ENCODE measurements at places on chromosomes 5 and 9.

GRCh38 chr5:31976169-31976568 lies 197.9 kb downstream of the GOLPH3 start:
- no peak for DNase-seq

DNA sequence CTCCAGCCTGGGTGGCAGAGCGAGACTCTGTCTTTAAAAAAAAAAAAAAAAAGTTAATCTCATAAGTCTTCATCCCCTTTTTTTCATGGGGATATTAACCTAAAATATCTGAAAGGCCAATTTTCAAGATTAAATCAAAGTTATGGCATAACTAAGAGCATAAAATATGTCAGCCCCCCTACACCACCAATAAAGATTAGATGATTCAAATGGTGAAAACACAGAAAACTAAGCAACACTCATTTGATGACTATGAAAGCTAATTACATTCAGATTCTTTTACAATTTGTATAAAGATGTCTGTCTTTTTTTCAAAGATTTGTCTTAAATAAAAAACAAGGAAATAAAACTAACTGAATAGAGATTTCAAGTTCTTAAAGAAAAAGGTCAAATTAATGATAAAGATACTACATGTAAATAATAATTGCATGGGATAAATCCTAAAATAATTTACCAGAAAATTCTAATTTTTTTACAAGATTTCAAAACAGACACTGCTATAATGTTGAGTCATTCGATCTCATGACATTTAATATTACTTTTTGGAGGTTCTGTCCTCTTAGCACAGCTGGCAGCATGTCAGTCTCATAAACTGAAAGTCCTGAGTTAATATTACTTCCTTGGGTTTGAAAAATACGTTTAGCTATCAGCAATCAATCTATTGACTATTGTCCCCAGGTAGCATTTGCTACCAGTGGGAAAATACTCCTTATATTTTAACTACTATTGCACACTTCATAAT lies 112.9 kb downstream of the KIAA0825 start:
- DNase-seq = no peak

- no peak for DNase-seq
Observed at GRCh38 chr5:176901260-176902101, 2.3 kb upstream of the HK3 start.

DNA sequence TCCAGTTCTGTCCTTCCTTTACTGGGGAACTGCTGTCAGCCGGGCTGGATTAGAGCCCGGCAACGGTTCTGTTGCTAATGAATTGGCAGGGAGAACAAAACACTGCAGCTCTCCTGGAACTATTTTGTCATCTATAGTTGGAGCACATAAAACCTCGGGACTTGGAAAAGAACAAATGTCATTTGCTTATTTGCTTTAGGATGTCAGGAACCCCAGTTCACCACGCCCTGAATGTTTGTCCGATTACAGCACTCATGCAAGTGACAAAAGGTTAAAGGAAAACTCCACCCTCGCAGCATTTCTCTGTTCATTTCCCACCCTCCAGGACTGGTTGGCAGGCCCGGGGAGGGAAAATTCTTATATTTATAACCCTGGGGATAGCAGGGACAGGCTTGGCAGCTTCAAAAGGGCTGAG lies 66.4 kb upstream of the PLPP1 start:
- DNase-seq = peak; percentile 88

DNA sequence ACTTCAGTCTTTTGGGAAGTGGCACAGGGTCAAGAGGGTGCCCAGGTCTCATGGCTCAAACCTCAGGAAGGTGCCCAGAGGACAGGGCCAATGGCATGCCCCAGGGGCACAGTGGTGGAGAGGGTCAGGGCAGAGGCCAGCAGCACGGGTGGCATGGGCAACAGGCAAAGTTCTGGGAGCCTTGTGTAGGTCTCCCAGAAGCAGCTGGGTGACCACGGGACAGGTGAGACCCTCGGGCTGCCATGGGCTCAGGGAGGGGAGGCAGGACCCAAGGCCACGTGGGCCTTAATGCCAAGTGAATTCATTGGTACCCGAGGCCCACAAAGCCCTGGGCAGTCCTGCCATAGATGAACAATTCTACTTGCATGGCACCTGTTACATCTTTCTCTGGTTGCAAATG lies 72.4 kb upstream of the ADAMTS2 start:
- DNase-seq = no peak

GRCh38 chr5:36522746-36523065 lies 83.7 kb upstream of the SLC1A3 start:
- no peak for DNase-seq

DNA sequence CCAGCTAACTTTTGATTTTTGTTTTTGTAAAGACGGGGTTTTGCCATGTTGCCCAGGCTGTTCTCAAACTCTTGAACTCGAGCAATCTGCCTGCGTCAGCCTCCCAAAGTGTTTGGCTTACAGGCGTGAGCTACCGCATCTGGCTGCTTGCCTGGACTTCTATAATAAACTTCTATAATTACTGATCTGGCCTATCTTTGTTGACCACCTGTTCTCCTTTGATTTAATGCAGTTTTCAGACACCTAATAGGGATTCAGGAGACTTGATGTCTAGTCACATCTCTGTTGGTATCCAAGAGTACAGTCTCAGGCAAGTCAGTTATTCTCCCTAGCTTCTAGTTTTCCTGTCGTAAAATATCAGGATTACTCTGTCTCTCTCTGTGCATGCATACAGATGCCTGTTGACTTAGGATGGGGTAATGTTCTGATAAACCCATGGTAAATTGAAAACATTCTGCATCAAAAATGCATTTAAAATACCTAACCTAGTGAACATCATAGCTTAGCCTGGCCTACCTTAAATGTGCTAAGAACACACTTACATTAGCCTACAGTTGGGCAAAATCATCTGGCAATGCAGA lies 51.5 kb upstream of the NR3C1 start:
- DNase-seq = no peak

DNA sequence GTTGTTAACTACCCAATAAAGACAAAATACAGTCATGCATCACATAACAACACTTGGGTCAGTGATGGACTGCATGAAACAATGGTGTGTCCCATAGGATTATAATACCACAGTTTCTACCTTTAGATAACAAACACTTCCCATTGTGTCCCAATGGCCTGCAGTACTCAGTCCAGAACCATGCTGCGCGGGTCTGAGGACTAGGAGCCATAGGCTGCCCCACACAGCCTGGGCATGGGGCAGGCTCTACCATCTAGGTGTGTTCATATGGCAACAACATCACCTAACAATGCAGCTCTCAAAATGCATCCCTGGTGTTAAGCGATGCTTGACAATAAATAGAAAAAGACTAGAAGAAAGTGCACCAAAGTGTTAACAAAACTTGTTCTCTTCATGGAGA lies 6.8 kb downstream of the IPPK start:
- no peak for DNase-seq

- DNase-seq = peak; percentile 48
Observed at GRCh38 chr5:95794070-95794516, 28.4 kb downstream of the GLRX start.

DNA sequence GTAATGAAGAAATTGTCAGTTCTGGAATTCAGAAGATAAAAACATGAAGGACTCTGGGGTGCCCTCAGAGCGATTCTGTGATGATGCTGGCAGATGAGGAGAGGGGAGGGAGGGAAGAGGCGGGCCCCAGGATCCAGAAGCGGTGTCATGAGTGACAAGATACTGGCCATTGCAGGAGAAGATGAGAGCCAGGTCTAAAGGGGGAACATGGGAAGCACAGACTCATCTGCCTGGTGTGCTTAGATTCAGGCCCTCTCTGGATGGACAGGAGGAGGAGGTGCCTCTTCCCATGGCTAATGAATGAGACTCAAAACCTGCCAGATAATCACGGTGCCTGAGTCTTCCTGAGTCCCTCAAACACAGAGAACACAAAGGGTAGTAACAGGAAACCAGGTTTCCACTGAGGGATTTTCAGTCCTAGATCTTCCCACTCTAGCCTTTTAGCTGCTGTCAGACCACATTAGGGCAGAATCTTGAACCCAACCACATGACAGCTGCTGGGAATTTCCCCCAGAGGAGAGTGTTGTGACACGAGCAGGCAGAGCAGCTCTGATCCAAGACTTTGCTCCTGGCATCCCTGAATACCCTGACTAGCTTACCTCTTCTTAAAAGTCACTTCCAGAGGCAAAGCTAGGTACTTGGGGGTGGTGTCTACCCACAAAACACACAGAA lies 28.2 kb upstream of the HSPA9 start:
- peak; percentile 48 for DNase-seq

DNA sequence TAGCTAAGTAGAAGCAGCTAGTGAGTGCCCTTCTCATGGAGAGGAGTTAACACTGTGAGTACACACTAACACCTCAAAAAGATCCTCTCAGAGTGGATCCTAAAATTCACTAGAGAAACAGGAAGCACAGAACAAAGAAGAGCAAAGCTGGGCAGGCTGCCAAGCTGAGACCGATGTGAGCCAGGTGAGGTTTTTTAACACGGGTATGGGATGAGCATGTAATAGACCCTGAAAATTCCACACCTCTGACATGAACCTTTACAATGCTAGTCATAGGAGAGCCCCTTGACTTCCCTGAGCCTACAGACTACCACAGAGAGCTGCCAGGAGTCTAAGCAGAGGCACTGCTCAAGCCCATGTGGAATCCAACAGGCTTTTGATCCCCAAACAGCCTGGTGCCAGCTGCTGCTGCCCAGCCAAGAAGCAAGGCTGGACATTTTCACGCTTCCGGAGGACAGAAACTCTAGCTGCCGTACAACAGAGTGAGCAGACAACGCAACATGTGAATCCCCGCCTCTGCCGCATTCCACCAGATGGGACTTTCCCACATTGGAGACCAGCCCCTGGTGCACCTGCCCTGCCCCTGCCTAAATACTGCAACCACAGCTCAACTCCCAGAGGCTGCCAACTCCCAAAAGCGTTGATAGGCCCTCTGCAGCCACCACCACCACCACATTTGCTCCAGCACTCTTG lies 280.8 kb downstream of the CDH10 start:
- DNase-seq = no peak

DNA sequence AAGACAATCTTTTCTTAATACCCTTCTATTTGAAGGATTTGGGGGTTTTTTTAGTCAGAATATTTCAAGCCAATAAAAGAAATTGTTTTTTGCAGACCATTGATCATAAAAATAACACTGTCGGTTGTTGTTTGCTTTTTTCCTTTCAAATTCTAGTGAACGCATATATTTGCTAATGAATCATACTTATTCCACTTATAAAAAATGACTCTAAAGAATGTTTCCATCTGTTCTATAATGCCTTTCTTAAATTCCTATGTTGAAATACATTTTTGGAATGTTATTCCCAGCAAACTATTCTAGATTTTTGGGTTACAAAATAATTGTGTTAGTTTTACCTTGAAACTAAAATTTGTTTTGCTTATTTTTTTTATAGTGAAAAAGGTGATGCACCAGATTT lies 32.2 kb downstream of the CWC27 start:
- DNase-seq = no peak

DNA sequence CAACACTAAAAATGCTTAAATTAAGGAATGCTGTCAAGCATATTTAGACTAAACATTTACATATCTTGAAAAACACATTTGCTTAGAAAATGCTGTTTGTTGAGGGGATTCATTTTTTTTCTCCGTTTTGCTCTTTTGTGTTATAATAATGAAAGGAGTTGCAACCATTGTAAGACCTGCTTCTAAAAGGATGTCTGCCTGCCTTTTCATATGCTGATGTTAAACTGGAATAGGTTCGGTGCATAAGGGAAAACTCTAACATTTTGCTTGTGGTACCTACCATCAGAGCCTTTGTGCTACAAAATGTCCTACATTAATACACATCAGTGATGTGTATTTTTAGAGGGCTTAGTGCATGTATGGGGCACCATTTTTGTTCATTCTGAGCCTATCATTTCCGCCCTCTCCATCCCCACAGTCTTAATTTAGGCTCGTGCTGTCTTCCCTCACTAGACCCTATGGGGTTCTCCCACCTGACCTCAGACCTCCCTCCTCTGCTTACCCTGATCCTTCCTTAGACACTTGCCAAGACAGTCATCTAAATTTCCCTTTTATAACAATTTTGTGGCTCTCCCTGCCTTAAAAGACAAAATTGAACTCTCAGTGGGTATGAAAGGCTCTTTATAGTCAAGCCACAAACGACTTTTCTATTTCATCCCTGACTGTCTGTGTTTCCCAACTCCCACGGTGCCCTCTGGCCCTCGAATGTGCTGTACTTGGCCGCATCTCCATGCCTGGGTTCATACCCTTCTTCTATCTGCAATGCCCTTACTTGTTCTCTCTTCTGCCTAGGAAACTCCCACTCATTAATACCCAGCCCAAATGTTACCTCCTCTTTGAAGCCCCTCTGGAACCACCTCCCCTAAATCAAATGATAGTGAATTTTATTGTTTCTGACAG lies 61.2 kb downstream of the CMYA5 start:
- DNase-seq = no peak

- DNase-seq = peak; percentile 57
Observed at GRCh38 chr5:88539693-88540365, 271.2 kb upstream of the TMEM161B start.

DNA sequence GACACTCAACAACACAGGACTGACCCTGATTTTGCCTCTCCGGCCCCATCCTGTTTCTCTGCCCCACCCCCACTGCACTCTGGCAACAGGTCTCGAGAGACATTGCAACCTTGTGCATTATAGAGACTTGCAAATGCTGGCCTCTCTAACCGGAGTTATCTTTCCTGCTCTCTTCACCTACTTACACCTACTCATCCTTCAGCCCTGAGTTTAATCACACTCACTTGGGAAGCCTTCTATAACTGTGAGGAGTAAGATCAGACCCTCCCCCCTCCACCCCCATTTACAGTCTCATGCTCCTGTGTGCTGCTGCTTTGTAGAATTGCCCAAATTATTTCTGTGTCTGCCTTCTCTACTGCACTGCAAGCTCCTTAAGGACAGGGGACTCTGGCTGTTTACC lies 42.8 kb downstream of the WWC1 start:
- DNase-seq = no peak

- peak; percentile 5 for DNase-seq
Observed at GRCh38 chr5:106290841-106291240, 1379.9 kb downstream of the EFNA5 start.

DNA sequence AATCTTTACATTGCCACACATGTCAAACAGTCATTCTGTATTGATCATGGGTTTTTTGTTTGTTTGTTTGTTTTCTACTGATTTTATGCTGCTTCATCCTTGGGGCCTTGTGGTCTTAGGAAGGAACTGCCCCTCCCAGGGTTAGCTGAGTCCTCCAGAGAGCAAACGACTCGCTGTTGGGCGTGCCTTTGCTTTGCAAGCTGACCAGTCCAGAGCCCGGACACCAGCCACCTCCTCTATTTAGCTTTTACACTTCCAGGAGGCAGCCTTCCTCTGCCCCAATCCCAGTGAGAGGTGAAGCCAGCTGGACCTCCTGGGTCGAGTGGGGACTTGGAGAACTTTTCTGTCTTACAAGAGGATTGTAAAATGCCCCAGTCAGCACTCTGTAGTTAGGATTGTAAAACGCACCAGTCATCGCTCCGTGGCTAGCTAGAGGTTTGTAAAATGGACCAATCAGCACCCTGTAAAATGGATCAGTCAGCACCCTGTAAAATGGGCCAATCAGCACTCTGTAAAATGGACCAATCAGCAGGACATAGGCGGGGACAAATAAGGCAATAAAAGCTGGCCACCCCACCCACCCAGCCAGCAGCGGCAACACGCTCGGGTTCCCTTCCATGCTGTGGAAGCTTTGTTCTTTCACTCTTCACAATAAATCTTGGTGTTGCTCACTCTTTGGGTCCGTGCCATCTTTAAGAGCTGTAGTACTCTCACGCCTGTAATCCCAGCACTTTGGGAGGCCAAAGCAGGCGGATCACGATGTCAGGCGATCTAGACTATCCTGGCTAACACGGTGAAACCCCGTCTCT lies 154.4 kb downstream of the ERCC6L2 start:
- DNase-seq = no peak

GRCh38 chr5:18764161-18764560 lies 1129.9 kb downstream of the TAF11L14 start:
- no peak for DNase-seq
